Smooth muscle cell of the umbilical artery (primary cell): ENCODE measurements at places on chromosomes 6 and 20. TPM values are rescaled to one million over a fixed set of nuclear protein-coding genes. Genes with fewer than 3 reads are reported as not detected.

The BEND6 gene
- 14.3 TPM in 2 replicates for total RNA-seq

The SIRPD gene
- not detected in 2 replicates for total RNA-seq

The ARG1 gene
- not detected in 2 replicates for total RNA-seq

The TSPYL1 gene
- total RNA-seq, result 66.2 and 71.3 TPM in 2 replicates

The RAD21L1 gene
- total RNA-seq, result 0.14 and 0.59 TPM in 2 replicates

The TRIM31 gene
- total RNA-seq, result not detected in 2 replicates

The PKIB gene
- 1.6 and 5.9 TPM in 2 replicates for total RNA-seq

The OOEP gene
- total RNA-seq, result not detected in 2 replicates

The CD83 gene
- 1.2 and 1.7 TPM in 2 replicates for total RNA-seq

The PNISR gene
- 70.1 and 72.8 TPM in 2 replicates for total RNA-seq

The PROKR2 gene
- not detected in 2 replicates for total RNA-seq

The NOL7 gene
- 51.7 and 59.7 TPM in 2 replicates for total RNA-seq
